ENCODE measurements at places on chromosomes 11 and 22.

- peak; percentile 75 for DNase-seq
Measured at GRCh38 chr22:20238901-20239675, 29.0 kb downstream of the RTN4R start.

- no peak for DNase-seq
Measured at GRCh38 chr11:128318856-128319474, 268.4 kb downstream of the ETS1 start.

- peak; percentile 27 for DNase-seq
Measured at GRCh38 chr11:33936725-33937604, 45.1 kb upstream of the LMO2 start.

- DNase-seq = no peak
Measured at GRCh38 chr11:134634897-134635831, 223.1 kb upstream of the B3GAT1 start.

GRCh38 chr11:3894128-3894731 lies 38.8 kb downstream of the STIM1 start:
- DNase-seq = no peak

DNA sequence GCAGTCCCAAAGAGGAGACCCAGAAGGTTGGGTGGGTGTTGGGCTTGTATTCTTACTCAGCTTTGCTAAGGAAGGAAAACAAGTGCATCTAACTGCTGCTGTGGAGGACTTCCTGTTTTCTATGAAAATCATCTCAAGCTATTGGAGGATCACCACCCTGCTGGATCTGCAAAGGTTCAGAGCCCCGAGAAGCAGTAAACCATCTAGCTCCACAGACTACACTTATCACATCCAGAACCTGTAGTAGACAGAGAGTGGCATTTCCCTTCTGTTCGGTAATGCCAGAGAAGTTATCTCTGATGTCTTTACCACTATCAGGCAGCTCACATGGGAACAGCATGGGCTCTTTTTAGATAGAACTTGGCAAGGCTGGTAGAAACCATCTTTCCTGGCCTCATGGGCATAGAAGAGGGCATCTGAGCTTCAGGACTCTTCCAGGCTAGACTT lies 21.7 kb downstream of the KCNJ1 start:
- DNase-seq = no peak

GRCh38 chr11:120134931-120135228 lies 3.0 kb downstream of the TRIM29 start:
- DNase-seq = no peak

DNA sequence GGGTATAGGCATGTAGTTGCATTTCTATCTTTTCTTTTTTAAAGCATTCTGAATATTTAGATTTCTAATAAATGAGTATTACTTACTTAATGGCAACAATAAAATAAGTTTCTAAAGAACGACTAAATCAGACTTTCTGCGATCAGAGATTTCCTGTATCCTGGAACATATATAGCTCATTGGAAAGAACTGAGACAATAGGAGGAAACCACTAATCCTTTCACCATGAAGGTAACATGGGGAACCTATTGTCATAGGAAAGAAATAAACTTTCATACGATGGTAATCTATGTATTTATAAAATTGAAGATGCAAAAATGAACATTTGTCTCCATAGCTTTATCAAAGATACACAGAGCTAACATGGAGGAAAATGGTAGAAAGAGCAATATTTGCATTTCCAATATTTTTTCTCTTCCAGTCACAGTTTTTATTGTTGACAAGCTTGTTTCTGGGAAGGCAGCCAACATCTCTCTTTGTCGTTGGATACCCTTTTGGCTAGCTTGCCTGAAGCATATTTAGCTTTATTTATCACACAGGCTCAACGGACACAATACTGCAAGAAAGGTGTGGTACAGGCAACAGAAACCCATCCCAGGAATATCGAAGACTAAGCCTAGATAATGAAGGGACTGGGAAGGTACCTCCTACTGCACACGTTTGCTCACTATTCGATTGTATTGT lies 293.3 kb upstream of the MPPED2 start:
- DNase-seq = no peak
